Thyroid gland (tissue), 4 donors: ENCODE measurements at places on chromosomes 1 and 21.
A peak's percentile ranks its signal among the peaks of the same experiment; 100 is the strongest.

- no peak for DNase-seq
These were observed 34.9 kb upstream of the SCYL3 start for GRCh38 chr1:169928438-169929209.

- no peak for DNase-seq
These were observed 9.7 kb downstream of the KISS1 start for GRCh38 chr1:204186597-204186996.

GRCh38 chr1:167601442-167602383 lies 28.3 kb upstream of the RCSD1 start:
- DNase-seq: peak; percentile 6

- no peak for DNase-seq
These were observed 110.4 kb downstream of the PTPRC start for GRCh38 chr1:198749279-198749678.

DNA sequence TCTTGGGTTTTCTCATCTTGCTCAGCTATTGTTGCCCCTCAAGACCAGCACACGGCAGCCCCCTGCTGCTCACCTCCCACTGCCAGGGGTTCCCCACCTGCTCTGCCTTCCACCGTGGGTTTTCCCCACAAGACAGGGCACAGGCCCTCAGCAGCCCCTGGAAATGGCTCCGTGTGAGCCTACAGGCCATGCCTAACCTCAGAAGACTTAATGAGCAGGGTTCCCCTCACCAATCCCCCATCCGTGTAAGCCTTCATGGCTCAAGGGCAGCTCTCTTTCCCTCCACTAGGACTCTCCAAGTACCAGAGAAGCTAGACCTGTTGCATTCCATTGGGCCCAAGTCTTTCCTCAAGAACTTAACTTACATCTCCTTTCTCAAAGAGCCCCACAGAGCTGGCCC lies 18.4 kb upstream of the RCAN3 start:
- DNase-seq: no peak
